ENCODE measurements at places on chromosomes 6 and 20.

GRCh38 chr20:43043887-43044286, 145.8 kb downstream of the PTPRT start:
- DNase-seq: no peak

DNA sequence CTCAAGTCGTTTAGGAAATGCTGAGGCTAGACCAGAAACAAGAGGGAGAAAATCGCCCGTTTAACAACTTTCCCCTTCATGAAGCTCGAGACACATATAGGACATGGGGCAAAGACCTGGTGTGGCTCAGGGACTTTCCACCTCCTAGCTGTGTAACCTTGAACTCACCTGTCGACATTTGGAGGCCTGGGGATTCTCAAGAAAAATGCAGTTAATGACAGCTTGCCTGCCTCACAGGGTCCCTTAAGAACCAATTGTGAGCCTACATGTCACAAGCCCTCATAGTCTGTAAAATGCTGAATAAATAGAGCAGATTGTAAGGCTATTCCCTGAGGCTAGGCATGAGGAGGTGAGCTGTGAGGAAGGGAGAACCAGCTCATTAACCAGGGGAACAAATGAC, 35.1 kb downstream of the MGME1 start:
- DNase-seq: no peak

- DNase-seq: no peak
These were observed 4.7 kb upstream of the ENPP5 start for GRCh38 chr6:46175446-46175845.

GRCh38 chr6:149363154-149363553, 36.9 kb upstream of the SUMO4 start:
- no peak for DNase-seq

- DNase-seq: no peak
These were observed 60.9 kb downstream of the PYGB start for GRCh38 chr20:25308671-25309394.

GRCh38 chr6:34465531-34466241, at the start of gene PACSIN1:
Gene PACSIN1, plus strand, starts transcription at chr6:34466076. Its CDS starts 60,230 bp downstream, at chr6:34526306.
- DNase-seq: no peak

DNA sequence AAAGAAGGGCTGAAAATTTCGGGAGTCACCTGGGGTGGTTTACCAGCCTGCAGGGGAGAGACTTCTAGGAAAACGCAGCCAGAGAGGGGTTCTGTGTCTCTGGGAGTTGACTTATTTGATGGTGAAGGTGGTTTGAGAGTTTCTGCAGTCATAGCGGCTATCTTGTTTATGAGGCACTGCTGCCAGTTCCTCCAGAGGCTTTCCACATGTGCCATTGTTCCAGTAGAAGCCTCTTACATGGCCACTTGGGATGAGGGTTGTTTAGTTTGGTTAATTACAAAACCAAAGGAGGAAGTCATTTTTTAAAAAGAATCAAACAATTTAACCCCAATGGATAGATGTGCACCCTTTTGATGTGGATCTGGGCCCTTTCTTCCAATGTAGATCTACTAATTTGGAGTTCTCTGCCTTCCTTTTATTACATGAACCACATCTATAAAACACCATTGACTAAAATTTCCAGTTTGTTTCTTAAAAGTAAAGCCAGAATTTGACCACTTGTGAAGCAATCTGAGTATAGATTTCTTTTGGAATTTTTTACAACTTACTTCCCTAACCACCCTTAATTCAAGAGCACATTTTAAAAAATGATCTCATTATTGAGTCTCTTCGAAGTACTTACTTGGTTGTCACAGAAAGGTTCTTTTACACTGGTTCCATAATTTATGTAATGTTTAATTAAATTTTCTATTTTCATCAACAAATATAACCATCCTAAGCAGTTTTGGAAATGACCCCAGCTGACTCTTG, 97.6 kb downstream of the TCP11 start:
- DNase-seq: no peak

GRCh38 chr20:61234224-61234890, 17.7 kb upstream of the CDH4 start:
- DNase-seq: no peak

DNA sequence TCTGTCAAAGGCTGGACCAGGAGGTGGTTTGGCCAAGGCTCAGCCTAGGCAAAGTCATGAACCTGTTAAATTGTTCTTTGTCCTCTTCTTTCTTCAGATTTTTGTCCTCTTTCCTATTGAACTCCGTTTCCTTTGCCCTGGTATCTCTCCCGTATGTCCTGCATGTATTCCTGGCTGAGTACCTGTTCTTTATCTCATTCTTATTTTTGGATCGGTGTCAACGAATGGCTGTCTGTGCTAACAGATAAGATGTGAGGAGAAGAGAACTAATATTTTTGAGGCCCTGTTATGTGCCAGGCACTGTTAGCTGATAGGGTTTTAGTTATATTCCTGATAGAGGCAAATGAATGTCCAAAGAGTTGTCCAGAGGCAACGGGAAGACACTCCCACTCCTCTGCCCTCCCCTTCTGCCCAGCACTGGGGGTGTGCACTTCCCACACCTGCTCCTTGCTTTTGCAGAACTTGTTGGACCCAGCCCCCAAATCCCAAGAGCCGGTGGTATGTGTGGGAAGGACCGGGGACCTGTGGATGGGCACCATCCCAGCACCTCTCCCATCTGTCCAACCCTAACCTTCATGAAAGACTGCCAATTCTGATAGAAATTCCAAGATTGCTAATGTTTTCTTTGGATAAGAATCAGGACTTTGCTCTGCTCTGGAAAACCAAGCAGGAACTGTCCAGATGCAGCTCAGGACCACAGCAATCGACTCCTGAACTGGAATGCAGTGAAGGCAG, 20.6 kb downstream of the MMP24OS start:
- DNase-seq: no peak

GRCh38 chr6:28802417-28803336, 121.1 kb downstream of the TRIM27 start:
- DNase-seq: no peak

DNA sequence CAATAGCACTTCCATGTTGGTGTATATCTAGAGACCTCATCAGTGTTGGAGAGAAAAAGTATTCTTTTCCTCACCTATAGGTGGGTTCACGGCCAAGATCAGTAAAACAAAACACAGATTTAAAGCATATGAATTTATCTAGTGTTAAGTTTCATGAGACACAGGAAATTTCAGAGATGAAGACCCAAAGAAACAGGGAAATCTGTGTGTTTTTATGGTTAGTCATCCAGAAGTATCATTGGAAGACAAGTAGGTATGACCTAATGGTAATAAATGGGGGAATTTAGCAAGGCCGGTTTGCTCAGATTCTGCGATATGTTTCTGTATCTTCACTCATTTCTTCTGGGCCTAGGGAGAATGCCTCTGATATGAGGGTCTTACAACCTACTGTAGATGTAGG, 419.6 kb upstream of the MARCKS start:
- no peak for DNase-seq

DNA sequence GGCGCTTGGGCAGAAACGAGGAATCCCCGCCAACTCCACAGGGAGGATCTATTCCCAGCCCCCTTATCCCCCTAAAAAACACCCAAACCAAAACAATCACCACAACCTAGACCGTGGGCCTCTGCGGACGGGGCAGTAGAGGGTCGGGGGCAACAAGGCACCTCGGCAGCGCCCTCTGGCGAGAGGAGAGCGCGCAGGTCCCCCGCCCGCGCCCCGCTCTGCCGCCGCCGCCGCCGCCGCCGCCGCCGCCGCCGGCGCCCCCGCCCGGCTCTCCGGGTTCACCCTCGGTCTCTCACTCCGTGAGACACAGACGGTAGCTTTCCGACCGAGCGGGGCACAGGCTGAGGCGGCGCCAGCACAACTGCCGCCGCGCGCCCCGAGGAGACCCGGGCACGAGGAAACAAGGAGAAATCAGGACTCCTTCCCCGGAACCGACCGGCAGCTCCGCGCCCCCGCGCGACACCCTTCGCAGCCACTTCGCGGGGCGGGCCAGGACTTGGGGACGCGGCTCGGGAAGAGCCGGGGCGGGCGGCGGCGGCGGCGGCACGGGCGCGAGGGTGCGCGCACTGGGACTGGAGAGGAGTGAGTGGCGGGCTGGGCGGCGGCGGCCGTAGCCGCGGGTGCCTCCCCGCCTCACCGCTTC, at the start of gene SLC35F1:
SLC35F1 (plus strand) TSS at position 307 of the 643 bp plus-strand sequence.
- no peak for DNase-seq

GRCh38 chr6:343960-344815, 47.4 kb upstream of the IRF4 start:
- DNase-seq: no peak

GRCh38 chr6:45522486-45522885, 144.8 kb upstream of the SUPT3H start:
- no peak for DNase-seq

DNA sequence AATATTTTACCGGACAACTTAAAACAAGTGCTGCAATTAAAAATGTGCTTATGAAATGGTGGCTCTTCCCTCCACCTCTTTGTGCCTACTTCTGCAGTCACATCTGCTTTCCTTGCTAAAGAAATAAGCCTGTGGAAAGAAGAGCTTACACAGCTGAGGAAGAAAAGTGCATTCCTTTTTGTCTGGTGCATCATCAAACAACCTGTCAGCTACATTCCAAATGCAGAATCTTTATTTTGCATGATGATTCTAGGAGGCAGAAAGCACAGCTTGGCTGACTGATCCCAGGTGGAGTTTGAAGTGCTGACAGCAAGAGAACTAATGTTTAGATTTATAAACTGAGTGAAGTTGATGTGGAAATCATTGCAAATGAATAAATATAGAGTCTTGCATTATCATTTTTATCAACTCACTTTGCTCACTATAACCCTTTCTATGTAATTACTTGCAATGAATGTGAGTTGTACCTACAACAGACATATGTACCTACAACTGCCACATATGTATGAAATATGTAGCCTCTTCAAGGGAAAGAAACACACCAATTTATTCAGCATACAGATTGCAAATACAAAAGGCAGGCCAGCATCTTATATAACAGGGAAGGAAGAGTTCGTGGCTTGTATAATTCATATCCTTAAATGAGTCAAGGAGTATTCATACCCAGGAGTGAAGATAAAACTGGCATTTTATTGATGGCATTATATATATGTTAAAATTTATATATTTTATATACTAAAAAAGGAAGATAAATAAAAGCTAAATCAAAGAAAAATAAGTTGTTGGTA, 223.4 kb upstream of the MCHR2 start:
- DNase-seq: no peak

DNA sequence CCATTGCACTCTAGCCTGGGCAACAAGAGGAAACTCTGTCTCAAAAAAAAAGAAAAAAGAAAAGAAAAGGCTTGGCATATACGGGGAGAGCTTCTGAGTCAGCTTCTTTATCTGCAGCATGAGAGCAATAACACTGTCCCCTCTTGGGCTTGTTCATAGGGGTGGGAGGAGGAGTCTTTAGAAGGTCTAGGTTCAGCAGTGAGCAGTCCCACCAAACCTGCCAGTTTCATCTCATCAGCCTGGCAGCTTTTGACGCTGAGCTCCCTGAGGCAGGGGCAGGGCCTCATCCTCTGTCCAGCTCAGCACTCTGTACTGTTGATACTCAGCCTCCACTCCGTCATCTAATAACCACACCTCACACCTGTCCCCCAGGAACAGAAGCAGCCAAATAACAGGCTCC, 5.6 kb upstream of the C6orf132 start:
- no peak for DNase-seq

Data from ovary (tissue), 10 donors.